Neural progenitor cell (in vitro differentiated cells): ENCODE measurements at places on chromosomes 16 and 17. TPM values are rescaled to one million over a fixed set of nuclear protein-coding genes. Genes with fewer than 3 reads are reported as not detected.

GRCh38 chr17:2847381-2848333 lies 51.4 kb downstream of the RAP1GAP2 start:
- no peak for DNase-seq
- no peaks in the 10 kb centered on the region for H3K36me3 ChIP-seq
- no peak overlapping the region for H3K4me3 ChIP-seq
- H3K27me3 ChIP-seq: peaks cover 30% of the 10 kb centered on the region
- H3K27ac ChIP-seq: no peak overlapping the region
- peaks cover 9% of the 10 kb centered on the region for H3K4me1 ChIP-seq

The CNTNAP4 gene
- total RNA-seq: 0.41 TPM in 1 of 2 replicates, not detected in the other

DNA sequence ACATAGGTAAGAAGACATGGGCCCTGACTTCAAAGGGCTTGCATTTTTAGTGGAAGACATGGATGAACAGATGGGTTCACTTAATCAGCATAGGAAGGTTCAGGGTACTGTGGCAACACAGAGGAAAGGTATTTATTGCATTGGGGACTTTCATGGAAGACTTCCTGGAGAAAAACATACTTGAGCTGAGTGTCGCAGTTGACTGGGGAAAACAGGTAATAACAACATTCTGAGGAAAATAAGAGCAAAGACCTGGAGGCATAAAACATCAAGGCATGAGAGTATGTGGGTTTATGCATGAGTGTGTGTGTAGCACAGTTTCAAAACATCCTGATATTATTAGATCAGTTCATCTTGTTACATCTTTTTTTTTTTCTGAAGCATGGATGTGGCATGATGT lies 82.7 kb downstream of the MAP2K6 start:
- no peak overlapping the region for H3K4me3 ChIP-seq
- peaks cover 47% of the 10 kb centered on the region for H3K4me1 ChIP-seq
- no peak overlapping the region for H3K27ac ChIP-seq
- DNase-seq: no peak
- no peaks in the 10 kb centered on the region for H3K36me3 ChIP-seq

The HAPSTR1 gene
- 64.2 and 77.3 TPM in 2 replicates for total RNA-seq

GRCh38 chr17:43456661-43457361 lies 27.0 kb upstream of the DHX8 start:
- H3K4me1 ChIP-seq: peaks cover 5% of the 10 kb centered on the region
- H3K27ac ChIP-seq: no peak overlapping the region

GRCh38 chr16:73396556-73396955 lies 348.6 kb upstream of the ZFHX3 start:
- H3K27ac ChIP-seq: no peak overlapping the region
- DNase-seq: no peak

DNA sequence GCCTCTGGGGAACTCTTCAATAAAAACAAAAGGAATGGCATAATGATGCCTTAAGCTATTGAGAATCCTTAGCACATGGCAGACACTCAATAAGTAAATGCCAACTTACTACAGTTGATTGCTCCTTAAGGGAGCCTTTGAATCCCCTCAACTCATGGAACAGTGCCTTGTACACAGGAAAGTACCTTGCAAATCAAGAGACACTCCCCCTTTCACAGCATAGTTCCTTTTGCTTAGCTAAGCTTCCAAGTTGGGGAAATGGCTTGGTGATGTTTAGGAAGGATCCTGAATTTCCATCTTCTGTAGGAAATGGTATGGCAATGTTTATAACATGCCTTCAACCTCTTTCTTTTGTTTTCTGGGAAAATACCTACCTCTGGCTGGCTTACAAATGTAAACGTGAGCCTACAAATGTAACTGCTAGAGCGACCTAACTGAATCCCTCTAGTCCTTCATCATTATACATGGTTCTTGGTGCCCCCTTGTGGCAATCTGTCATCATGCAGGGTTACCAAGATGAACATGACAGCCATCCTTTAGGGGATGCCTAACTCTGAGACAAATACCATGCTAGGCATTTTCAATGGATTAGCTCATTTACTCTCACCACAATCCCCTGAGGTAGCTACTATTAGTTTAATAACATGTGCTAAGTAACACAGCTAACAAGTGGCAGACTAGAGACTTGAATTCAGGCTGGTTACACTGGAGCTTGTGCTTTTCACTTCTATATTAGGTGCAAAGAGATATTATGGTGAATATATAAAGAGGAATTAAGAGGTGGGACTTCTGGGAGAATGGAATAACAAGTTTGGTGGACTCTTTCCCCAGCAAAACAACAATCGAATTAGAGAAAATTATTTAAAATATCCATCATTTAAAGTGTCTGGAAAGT lies 65.0 kb downstream of the MMD start:
- peaks cover 5% of the 10 kb centered on the region for H3K4me1 ChIP-seq
- no peak overlapping the region for H3K27ac ChIP-seq
- no peaks in the 10 kb centered on the region for H3K27me3 ChIP-seq
- DNase-seq: peak; percentile 83

DNA sequence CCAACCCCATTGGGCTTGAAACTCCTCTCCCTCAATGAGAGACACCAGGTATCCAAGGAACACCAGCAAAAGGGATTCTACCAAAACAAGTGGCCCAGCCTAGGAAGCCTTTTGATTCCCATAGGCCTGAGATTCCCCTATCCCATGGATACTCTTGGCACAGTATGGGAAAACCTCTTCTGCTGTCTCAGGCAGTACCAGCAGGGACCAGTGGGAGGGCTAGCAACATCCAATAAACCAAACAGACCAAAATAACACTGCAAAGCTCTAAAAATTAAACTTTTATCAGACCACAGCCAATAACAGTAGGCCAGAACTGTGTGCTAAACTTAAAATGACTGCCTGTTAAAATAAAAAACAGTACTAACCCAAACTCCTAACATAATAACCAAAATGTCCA lies 153.9 kb upstream of the CES5A start:
- no peak overlapping the region for H3K4me3 ChIP-seq
- H3K27ac ChIP-seq: no peak overlapping the region
- H3K27me3 ChIP-seq: no peaks in the 10 kb centered on the region
- H3K4me1 ChIP-seq: no peaks in the 10 kb centered on the region

- H3K27me3 ChIP-seq: no peaks in the 10 kb centered on the region
- H3K4me3 ChIP-seq: no peak overlapping the region
- peaks cover 16% of the 10 kb centered on the region for H3K4me1 ChIP-seq
- no peak for DNase-seq
- H3K36me3 ChIP-seq: no peaks in the 10 kb centered on the region
Measured at GRCh38 chr16:9966569-9967157, 215.6 kb downstream of the GRIN2A start.

DNA sequence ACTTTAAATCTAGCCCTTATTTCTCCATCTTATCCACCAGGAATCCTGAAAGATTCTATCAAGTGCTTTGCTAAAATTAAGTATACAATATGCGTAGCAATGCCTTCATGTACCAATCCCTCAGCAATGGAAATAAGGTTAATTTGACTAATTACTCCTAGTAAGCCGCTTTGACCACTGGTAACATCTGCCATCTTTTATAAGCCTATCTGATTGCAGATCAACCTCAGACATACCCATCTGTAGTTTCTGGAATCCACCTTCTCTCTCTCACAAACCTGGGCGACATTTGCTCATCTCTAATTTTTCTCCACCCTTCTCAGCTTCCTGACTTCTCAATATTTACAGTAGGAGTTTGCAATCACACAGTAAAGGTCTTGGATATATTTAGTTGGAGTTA lies 138.8 kb upstream of the CRHR1 start:
- H3K36me3 ChIP-seq: no peaks in the 10 kb centered on the region
- H3K27me3 ChIP-seq: no peaks in the 10 kb centered on the region
- no peak overlapping the region for H3K27ac ChIP-seq
